ENCODE measurements at places on chromosomes 13 and 19. TPM values are rescaled to one million over a fixed set of nuclear protein-coding genes. Genes with fewer than 3 reads are reported as not detected.

GRCh38 chr19:40228346-40228745 is 1.9 kb upstream of the CCNP start:
- no peak for DNase-seq

- DNase-seq = no peak
Observed at GRCh38 chr13:42781352-42781751, at the start of gene FAM216B. FAM216B (plus strand) TSS chr13:42781584; CDS start chr13:42784068, 2,484 bp downstream.

DNA sequence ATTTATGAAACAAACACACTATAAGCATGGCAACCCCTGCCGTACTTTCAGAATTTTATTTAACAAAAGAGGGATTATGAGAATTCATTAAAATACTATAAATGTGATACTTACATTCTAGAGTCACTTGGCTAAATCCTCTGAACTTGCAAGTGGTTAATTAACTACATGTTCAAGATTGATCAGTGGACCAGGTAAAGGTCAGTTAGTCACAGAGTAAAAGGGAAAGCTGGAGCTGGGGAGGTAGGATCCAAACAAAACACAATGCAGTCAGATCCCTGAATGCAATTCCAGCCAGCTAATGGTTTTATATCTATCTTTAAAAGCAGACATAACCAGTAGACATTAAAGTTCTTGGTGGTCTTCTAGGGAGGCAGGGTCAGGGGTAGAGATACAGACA is 270.5 kb downstream of the DIAPH3 start:
- DNase-seq = no peak

The TNNT1 gene
- not detected for total RNA-seq

The PLPP2 gene
- 130 TPM for total RNA-seq
